ENCODE measurements at places on chromosomes 12 and 14.

DNA sequence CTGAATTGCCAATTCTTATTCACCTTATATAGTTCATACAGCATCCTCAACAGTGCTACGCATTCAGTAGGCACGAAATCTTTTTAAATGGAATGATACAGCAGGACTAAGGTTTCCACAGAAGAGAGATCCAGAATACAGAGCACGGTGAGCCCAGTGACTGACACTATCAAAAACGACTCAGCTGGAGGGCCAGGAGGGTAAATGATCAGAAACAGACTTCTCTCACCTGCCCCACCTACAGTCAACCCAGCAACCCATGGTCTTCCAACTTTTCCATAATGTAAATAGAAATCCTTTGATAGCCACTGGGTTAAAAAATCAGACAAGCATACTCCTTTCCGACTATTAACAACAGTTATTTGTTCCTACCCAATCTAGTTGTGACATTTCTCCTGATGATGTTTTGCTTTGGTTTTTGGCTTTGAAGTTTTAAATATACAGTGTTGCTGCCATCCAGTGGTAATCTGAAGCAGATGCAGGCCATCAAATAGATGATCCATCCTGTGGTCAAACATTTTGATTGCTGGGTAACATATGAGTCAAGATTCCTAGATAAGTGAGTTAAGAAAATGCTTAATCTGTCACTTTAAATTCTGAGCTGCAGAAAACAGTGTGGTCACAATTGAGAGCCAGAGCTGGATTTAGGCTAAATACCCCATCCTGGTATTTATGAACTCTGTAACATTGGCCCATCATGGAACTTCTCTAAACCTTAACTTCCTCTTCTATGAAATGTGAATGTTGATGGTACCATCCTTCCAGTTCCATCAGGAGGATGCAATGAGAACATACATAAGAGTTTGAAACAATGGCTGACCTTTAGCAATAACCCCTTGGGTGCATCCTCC, 42.0 kb downstream of the GPHB5 start:
- DNase-seq, result no peak

DNA sequence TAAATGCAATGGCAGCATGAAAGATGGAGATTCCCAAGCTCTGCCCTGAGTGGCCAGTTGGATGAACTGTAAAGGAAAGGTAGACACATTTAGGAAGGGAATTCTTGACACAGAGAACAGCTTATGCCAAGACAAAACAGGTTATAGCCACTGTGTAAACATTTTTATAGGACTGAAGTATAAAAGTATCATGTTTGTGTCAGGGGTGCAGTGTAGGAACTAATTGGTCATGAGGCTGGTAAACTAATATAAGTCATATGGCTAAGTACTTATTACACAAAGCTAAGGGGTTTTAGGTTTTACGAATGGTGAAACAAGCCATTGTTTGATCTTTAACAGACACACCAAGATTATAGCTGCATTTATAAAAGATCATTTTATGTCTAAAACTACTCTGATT, 207.7 kb upstream of the SLC16A7 start:
- no peak for DNase-seq

DNA sequence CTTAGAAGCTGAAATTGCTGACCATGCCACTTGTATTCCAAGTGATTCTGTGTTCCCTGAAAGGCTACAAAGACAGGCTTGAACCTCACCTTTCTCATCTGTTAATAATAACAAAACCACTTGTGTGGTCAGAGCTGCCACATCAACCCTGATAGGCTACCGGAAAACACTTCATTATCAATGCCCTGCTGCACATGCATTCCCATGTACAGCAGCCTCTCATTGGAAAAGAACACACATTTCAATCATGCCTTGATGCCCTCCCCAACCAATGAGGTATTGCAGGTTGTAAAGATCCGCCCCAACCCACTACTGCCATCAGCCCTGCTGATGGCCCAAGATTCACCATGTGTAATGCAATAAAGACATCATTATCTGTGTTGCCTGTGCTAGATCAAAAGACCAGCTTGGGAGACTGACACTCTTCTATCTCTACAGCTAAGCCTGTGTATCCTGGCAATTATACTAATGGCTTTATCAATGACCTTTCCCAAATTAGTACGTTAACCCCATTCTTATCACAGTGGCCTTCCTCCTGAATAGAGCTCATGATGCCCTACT, 2.8 kb downstream of the GPR19 start:
- no peak for DNase-seq

- DNase-seq, result no peak
Observed at GRCh38 chr14:77311217-77311616, 9.5 kb downstream of the POMT2 start.

DNA sequence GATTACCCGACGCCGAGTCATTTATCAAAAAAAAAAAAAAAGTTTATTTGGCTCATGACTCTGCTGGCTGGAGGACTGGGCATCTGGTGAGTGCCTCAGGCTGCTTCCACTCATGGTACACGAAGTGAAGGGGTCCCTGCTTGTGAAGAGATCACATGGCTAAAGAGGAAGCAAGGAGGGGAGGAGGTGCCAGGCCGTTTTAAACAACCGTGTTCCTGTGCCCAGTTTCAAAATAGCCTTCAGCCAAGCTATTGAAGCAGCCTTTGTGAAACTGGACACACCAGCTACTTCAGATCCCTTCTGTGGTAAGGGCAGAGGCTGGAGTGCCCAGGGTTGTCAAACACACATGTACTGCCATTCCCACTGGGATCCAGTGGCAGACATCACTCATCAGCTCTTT, 7.6 kb downstream of the POP5 start:
- DNase-seq, result no peak

All from activated CD4-positive, alpha-beta T cell treated with anti-CD3 and anti-CD28 coated beads, Interleukin-2, amount 50 U/mL, for 24 hours (primary cell).